ENCODE measurements at places on chromosomes 5 and 9. TPM values are rescaled to one million over a fixed set of nuclear protein-coding genes. Genes with fewer than 3 reads are reported as not detected.

The SPACA9 gene
- 4.9 TPM for total RNA-seq

DNA sequence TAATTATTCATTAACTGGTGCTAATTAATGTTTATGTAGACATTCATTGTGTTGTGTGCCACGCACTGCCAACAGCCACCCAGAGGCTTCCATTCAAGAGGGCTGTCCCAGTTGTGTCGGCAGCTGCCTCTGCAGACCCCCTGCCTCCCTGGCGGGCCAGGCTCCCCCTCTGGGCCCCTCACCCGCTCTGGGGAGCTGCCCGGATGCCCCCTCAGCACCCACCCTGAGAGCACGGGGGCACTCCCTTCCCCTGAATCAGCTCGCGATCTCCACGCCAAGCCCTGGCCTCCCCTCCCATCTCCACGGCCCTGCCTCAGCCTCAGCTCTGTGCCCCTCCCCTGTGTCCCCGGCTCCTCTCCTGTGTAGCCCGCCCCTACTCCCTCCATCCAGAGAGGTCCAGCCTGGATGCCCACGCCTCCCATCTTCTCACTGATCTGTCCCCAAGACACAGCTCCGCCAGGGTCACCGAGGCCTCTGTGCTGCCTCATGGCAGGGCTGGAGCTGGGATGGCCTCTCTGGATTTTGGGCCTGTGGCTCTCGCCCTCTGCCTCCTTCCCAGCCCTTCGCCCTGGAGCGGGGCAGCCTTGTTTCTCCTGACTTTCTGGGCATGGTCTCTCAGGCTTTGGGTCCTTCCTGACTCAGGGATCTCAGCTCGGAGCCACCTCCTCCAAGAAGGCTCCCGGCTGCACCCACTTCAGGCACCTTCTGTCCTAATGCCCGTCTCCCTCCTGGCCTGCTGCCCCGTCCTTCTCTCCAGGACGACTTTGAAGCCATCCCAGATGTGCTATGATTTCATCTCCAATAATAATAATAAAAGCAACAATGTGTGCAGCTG, 16.0 kb upstream of the SLC9A3 start:
- H3K36me3 ChIP-seq, result no peaks in the 10 kb centered on the region
- no peak overlapping the region for H3K27ac ChIP-seq
- no peak overlapping the region for H3K4me3 ChIP-seq

GRCh38 chr5:92907938-92908606, 672.9 kb downstream of the NR2F1-AS1 start:
- H3K27me3 ChIP-seq, result no peaks in the 10 kb centered on the region
- H3K4me3 ChIP-seq, result no peak overlapping the region
- no peaks in the 10 kb centered on the region for H3K4me1 ChIP-seq
- no peak for DNase-seq
- H3K27ac ChIP-seq, result no peak overlapping the region

DNA sequence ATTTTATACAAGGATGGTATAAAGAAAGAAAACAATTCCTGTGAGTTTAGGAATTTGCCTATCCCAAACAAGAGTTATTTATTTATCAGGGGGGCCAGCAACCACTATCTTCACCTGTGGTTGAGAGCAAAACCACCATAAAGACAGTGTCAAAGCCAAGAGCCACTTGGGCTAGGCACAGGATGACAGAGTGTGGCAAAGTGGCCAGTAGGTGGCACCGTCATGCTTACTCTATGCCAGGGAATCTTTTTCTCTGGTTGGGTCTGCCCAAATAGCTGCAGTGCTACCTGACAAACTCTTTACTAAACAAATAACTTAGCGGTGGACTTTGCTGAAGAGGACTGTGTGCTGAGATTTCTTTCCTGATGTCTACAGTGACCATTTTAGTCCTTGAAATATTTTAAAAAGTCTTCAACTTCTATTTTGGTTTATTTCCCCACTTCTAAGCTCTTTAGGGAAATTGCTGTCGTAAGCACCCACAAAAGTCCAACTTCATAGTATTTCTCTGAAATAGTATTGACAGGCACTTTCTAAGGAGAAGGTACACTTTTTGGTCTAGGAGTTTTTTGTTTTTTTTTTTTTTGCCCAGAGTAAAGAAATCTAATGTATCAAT, 285.0 kb downstream of the RFX3 start:
- H3K4me1 ChIP-seq, result peaks cover 14% of the 10 kb centered on the region
- H3K27ac ChIP-seq, result no peak overlapping the region
- H3K36me3 ChIP-seq, result no peaks in the 10 kb centered on the region
- H3K4me3 ChIP-seq, result no peak overlapping the region

DNA sequence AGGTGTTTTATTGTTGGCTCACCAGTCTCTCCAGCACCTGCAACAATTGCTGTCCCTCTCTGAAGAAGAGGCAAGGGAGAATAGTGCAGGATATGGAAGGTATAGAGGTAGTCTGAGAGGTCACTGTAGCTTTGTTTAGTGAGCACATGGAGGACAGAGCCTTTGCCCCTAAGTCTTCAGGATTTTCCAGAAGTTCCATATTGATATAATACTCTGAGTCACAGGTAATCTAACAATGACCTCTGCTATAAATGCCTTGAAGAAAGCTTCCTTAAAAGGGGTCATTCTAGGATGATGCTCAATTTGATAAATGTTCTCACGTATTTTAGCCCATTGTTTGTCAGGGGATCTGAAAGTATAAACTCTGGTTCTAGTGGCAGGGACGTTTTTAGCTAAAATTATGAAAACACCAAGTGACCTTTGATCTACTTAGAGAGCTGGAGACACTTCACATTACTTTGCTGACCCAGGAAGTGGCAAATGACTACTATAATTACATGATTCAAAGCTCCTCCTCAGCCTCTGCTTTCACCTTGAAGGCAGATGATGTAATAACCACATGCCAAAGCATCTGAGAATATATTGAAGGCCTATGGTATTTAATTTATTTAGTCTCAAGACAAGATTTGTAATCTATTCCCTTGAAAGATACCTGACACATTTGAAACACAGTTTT, 366.9 kb upstream of the NUDT12 start:
- no peak overlapping the region for H3K27ac ChIP-seq
- H3K36me3 ChIP-seq, result no peaks in the 10 kb centered on the region
- no peak for DNase-seq
- no peaks in the 10 kb centered on the region for H3K4me1 ChIP-seq
- no peak overlapping the region for H3K4me3 ChIP-seq

- no peaks in the 10 kb centered on the region for H3K36me3 ChIP-seq
Observed at GRCh38 chr9:88789785-88790184, 201.5 kb upstream of the S1PR3 start.

The CNTLN gene
- total RNA-seq, result 18.3 TPM

GRCh38 chr9:97769208-97769607, 72.1 kb upstream of the XPA start:
- H3K27ac ChIP-seq, result no peak overlapping the region
- H3K4me1 ChIP-seq, result peaks cover under 1% of the 10 kb centered on the region
- DNase-seq, result no peak
- H3K36me3 ChIP-seq, result no peaks in the 10 kb centered on the region
- H3K4me3 ChIP-seq, result no peak overlapping the region
- H3K27me3 ChIP-seq, result no peaks in the 10 kb centered on the region

GRCh38 chr5:67206929-67207328, 10.3 kb upstream of the CD180 start:
- H3K27ac ChIP-seq, result peak overlapping the region; percentile 87
- peak; percentile 73 for DNase-seq
- no peaks in the 10 kb centered on the region for H3K36me3 ChIP-seq
- peak overlapping the region; percentile 13 for H3K4me3 ChIP-seq
- H3K4me1 ChIP-seq, result peaks cover 77% of the 10 kb centered on the region

- no peak overlapping the region for H3K4me3 ChIP-seq
- peaks cover 2% of the 10 kb centered on the region for H3K4me1 ChIP-seq
- H3K27ac ChIP-seq, result no peak overlapping the region
- no peak for DNase-seq
Observed at GRCh38 chr5:172954751-172955159, 4.5 kb upstream of the RPL26L1 start.
